Thoracic aorta (tissue), 2 donors: ENCODE measurements at places on chromosomes 3 and 15.
A peak's percentile ranks its signal among the peaks of the same experiment; 100 is the strongest.

- no peaks in the 10 kb centered on the region for H3K27me3 ChIP-seq
- H3K27ac ChIP-seq, result no peak overlapping the region
- no peaks in the 10 kb centered on the region for H3K36me3 ChIP-seq
- DNase-seq, result no peak
- no peak overlapping the region for H3K4me3 ChIP-seq
Measured at GRCh38 chr15:91561371-91562100, 292.0 kb upstream of the SLCO3A1 start.

DNA sequence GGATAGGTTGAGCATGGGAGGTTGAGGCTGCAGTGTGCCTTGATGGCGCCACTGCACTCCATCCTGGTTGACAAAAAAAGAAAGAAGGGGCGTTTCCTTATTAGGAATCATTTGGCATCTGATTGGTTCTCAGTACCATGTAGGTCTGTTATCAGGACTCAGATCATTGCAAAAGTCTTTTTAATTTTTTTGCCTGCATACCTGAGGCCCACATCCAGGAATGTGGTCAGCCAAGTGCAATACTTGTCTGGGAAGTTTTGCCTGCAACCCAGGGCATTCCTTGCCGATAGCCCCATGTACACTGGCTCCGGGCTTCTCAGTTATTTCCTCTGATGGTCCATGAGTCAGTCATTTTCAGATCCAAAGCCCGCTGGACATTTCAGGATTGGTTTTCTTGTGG lies 50.1 kb upstream of the CRTC3 start:
- H3K4me1 ChIP-seq, result peaks cover 21% of the 10 kb centered on the region
- H3K27ac ChIP-seq, result peak overlapping the region; percentile 45
- DNase-seq, result no peak
- H3K36me3 ChIP-seq, result peaks cover 42% of the 10 kb centered on the region

DNA sequence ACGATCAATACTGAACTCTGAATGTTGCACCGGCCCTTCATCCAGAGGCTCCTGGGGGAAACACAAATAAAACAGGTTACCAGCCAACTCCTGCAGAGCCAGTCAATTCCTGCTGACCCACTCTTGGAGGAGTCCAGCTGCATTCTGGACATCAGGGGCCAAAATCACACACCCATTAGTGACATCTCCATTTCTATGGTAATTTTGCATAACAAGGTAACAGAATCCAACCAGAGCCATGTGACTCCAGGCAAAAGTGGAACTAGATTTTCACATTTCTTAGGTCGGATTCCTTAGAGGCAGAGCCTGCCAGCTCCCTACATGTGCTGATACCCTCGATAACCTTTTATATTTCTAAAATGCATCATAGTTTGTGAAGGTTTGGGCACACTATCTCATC lies 119.2 kb upstream of the CTNNB1 start:
- DNase-seq, result no peak
- H3K4me1 ChIP-seq, result no peaks in the 10 kb centered on the region
- H3K27ac ChIP-seq, result no peak overlapping the region
- no peaks in the 10 kb centered on the region for H3K36me3 ChIP-seq
- H3K27me3 ChIP-seq, result no peaks in the 10 kb centered on the region

DNA sequence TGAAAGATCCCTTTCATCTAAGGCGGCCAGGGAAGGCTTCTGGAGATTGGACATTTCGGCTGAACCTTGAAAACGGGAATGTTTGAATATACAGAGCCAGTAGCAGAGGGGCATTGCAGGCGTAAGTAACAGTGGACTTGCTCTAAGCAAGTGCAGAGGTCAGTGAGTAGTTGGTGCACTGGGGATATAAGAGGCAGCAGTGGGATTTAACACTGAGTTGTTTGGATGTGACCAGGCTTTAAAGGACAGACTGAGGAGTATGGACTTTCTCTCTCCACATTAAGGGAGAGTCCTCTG lies 1.3 kb downstream of the ARNT2 start:
- H3K4me3 ChIP-seq, result no peak overlapping the region
- DNase-seq, result no peak
- H3K36me3 ChIP-seq, result no peaks in the 10 kb centered on the region
- H3K27me3 ChIP-seq, result no peaks in the 10 kb centered on the region
- H3K27ac ChIP-seq, result no peak overlapping the region

GRCh38 chr3:152556731-152557254 lies 278.1 kb upstream of the P2RY1 start:
- H3K4me1 ChIP-seq, result peaks cover 44% of the 10 kb centered on the region
- DNase-seq, result no peak
- H3K4me3 ChIP-seq, result no peak overlapping the region
- no peaks in the 10 kb centered on the region for H3K27me3 ChIP-seq
- H3K27ac ChIP-seq, result peak overlapping the region; percentile 33
- no peaks in the 10 kb centered on the region for H3K36me3 ChIP-seq

DNA sequence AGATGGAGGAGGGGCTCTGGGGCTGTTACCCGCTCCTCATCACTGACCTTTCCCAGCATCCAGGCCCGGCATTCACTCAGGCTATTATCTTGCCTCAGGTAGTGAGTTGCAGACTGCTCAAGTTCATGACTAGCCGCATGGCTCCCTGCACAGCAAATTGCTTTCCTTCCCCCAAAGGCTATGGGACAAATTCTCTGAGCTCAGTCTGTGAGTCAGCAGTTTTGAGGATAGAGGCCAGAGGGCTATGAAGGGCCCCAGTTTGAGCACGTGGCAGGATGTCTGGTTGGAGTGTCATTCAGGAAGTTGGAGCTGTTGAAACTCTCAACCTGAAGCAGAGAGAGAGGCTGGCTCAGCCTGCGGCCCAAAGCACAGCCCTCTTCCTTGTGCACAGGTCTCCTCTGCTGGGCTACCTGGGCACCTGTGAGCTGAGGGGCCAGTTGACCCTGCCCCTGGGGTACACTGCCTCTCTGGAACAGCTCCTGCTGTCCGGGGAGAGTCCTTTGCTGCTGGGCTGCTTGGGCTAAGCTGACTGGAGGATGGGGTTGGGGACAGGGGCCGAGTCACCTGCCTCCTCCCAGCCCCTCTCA lies 7.9 kb downstream of the FAH start:
- no peak overlapping the region for H3K4me3 ChIP-seq
- peaks cover 26% of the 10 kb centered on the region for H3K36me3 ChIP-seq
- H3K27ac ChIP-seq, result no peak overlapping the region

- H3K4me3 ChIP-seq, result no peak overlapping the region
- no peaks in the 10 kb centered on the region for H3K36me3 ChIP-seq
- H3K27me3 ChIP-seq, result no peaks in the 10 kb centered on the region
- DNase-seq, result no peak
- no peaks in the 10 kb centered on the region for H3K4me1 ChIP-seq
Measured at GRCh38 chr15:79942741-79943481, 28.1 kb downstream of the BCL2A1 start.

DNA sequence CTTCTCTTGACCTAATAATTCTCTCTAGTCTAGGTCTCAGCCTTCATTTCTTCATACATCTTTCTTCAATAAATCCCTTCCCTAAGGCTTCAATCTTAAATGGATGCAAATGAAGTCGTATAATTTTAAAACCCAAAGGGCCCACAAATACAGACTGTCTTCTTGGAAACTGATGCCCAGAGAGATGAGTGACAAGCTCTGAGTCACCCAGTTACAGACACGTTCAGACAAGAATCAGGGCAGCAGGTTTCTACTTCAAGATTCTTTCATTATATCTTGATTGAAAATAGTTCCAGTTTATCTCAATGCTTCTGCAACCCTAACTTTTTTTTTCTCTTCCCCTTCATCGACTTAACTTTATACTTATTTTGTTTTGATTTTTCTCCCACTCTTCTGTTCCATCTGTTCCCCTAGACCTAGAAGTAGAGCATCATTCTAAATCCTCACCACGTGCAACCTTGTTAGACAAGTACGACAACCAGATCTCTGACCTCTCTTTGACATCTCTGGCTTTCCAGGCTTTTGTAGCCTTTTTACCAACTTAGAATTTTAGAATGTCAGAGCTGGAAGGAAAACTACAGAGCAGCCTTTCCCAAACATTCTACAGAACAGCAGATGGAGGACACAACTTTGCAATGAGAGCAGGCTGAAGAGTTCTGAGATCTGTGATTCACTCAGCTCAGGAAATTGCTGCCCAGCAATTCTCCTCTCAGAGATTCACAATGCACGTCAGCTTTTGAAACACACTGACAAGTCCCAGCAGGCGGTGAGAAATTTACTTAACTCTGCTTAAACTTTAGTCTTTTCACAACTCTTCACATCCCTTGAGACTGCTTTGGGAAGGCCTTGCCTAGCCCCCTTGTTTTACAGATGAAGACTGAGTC lies 25.3 kb downstream of the NCEH1 start:
- H3K27me3 ChIP-seq, result no peaks in the 10 kb centered on the region
- no peak for DNase-seq
- H3K27ac ChIP-seq, result no peak overlapping the region
- no peak overlapping the region for H3K4me3 ChIP-seq
- no peaks in the 10 kb centered on the region for H3K36me3 ChIP-seq

GRCh38 chr15:63107895-63108546 lies 13.6 kb upstream of the LACTB start:
- H3K27me3 ChIP-seq, result no peaks in the 10 kb centered on the region
- no peak for DNase-seq
- H3K36me3 ChIP-seq, result no peaks in the 10 kb centered on the region
- H3K4me3 ChIP-seq, result no peak overlapping the region
- H3K27ac ChIP-seq, result peak overlapping the region; percentile 53
- H3K4me1 ChIP-seq, result peaks cover 24% of the 10 kb centered on the region

DNA sequence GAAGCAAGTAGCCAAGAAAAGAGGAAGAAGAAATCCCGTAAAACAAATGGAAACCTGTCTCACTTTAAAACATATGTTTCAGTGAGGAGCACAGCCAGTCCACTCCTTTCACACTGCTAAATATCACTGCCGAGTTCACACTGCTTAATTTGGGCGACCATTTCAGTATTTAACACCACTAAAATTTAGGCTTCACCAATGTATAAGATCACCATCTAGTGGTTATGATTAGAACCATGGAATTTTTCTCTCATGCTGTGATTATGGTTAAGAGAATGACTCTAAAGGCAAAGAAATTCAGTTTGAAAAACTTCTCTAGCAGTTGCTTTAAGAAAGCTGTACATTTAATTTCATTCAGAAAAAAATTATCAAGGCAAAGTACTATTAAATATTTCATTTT lies 16.6 kb downstream of the SLC4A7 start:
- peak overlapping the region; percentile 28 for H3K4me3 ChIP-seq
- peaks cover 5% of the 10 kb centered on the region for H3K4me1 ChIP-seq
- peak overlapping the region; percentile 26 for H3K27ac ChIP-seq

GRCh38 chr3:108377384-108377783 lies 81.0 kb downstream of the HHLA2 start:
- no peaks in the 10 kb centered on the region for H3K27me3 ChIP-seq
- H3K4me3 ChIP-seq, result no peak overlapping the region
- no peak for DNase-seq
- H3K4me1 ChIP-seq, result no peaks in the 10 kb centered on the region
- H3K36me3 ChIP-seq, result no peaks in the 10 kb centered on the region

- DNase-seq, result no peak
- peaks cover 58% of the 10 kb centered on the region for H3K36me3 ChIP-seq
- peaks cover 9% of the 10 kb centered on the region for H3K4me1 ChIP-seq
- no peaks in the 10 kb centered on the region for H3K27me3 ChIP-seq
- no peak overlapping the region for H3K27ac ChIP-seq
Measured at GRCh38 chr3:184140436-184140835, 5.3 kb downstream of the EIF2B5 start.

DNA sequence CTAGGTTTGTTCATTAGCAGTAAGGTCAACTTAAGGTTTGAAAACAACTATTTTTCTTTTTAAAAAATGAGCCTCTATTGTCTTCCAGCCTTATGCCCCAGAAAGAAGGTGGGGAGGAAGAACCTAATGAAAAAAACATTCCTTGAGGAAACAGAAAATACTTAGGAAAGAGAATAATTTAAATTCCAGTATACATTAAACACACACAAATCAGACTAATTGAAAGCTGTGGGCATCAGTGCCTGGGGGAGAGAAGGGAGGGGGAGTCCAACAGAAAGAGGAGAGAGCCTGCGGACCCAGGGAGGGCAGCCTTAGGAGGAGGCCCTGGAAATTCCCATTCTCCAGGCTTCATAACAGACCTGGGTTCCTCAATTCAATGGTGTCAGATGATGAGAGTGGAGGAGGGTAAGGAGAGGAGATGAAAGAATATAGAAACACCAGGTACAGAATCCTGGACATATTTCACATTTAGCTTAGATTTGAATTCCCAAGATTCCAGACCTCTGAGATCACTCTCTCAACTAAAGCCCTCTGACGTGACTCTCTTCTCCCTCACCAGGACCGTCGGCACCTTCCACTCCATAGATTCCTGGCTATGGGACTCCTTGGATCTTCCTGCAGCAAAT lies 320.5 kb upstream of the UMPS start:
- H3K4me3 ChIP-seq, result no peak overlapping the region
- peaks cover 27% of the 10 kb centered on the region for H3K36me3 ChIP-seq

DNA sequence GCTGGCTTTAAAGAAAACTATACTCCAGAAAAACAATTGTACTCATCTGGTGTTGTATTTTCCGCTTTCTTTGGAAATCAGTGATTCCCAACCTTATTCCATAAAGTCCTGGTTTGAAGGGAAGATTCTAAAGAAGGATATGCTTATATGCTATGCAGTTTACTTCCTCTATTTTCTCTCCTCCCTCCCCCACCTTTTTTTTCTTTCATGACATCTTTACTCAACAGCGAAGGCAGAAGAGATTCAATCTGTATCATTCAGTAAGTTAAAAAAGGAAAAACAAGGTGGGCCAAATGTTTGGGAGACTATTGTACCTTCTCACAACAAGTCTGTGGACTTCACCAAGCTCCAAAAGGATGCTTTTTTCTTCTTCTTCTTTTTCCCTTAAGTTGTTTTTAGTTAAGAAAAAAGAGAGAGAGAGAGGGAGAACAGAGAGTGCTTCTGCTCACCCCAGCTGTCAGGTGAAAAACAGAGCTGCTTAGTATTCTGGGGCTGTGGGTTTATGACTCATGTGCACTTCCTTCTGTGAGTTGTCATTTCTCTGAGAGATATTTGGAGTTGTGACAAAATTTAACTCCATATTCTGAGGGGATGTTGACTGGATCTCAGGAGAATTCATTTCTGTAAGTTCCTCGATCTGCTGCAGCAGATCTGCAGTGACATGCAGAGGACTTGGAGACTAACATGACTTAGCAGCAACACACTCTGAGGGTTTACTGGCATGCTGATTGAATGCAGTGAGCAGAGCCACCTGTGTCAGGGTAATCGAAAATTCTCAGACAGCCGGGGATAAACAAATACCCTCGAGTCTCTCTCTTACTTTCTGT lies 70.7 kb downstream of the SSR3 start:
- DNase-seq, result no peak
- peaks cover 9% of the 10 kb centered on the region for H3K4me1 ChIP-seq
- H3K27ac ChIP-seq, result peak overlapping the region; percentile 39
- peak overlapping the region; percentile 3 for H3K4me3 ChIP-seq

DNA sequence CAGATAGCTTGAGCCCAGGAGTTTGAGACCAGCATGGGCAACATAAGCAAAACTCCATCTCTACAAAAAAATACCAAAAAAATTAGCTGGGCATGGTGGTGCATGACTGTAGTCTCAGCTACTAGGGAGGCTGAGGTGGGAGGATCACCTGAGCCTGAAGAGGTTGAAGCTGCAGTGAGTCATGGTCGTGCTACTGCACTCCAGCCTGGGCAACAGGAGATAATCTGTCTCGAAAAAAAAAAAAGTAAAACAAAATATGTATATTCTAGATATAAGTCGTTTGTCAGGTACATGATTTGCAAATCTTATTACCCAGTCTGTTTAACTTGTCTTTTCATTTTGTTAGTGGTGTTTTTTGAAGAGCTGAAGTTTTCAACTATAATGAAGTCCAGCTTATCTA lies 40.2 kb downstream of the ZNF860 start:
- no peaks in the 10 kb centered on the region for H3K36me3 ChIP-seq
- no peak for DNase-seq
- peaks cover 7% of the 10 kb centered on the region for H3K4me1 ChIP-seq
- H3K27me3 ChIP-seq, result no peaks in the 10 kb centered on the region
- H3K27ac ChIP-seq, result no peak overlapping the region
